ENCODE measurements at places on chromosomes 5 and 9.

DNA sequence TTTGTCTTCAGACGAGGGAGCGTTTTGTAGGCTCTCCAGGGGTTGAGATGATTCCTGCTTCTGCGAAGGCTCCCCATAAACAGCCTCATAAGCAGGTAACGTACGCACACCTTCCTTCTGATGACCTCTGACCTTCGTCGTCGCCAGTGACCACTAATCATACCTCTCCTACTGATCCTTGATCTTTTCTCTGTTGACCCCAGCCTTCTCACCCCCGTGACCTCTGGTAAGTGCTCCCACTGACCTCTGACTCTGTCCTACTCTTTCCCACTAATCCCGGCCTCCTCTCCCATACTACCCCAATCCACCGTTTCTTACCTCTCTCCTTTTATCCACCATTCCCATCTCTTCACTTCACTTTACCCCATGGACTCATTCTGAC is 345 bp downstream of the DNAI1 start:
- no peak for DNase-seq

DNA sequence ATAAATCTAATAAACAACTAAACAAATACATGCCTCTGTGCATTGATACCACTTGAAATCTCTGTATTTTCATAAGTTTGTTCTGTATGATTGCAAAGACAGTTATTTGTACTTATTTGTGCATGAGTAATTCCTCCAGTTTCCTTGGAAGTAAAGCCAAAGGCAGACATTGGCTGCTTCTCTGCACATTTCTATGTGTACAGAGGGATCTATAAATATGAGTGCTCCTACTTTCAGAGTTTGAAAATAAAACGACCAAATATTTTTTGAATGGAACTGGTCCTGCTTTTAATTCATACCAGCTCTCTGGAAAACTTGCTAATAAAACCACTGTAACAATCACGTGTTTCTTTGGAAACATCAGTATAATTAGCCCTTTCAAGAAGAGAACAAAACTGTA is 306.5 kb downstream of the MAN2A1 start:
- DNase-seq, result no peak

DNA sequence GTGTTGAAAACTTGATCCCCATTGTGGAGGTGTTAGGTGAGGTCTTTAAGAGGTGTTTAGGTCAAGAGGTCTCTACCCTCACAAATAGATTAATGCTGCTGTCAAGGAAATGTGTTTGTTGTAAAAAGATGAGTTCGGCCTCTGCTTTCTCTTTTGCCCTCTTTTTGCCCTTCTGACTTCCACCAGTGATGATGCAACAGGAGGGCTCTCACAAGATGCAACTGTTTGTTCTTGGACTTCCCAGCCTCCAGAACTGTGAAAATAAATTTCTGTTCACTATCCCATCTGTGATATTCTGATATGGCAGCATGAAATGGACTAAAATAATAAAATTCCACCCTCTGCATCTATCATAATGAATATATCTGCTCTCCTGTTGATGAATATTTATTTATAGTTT is 650.0 kb upstream of the ZNF608 start:
- DNase-seq, result no peak

DNA sequence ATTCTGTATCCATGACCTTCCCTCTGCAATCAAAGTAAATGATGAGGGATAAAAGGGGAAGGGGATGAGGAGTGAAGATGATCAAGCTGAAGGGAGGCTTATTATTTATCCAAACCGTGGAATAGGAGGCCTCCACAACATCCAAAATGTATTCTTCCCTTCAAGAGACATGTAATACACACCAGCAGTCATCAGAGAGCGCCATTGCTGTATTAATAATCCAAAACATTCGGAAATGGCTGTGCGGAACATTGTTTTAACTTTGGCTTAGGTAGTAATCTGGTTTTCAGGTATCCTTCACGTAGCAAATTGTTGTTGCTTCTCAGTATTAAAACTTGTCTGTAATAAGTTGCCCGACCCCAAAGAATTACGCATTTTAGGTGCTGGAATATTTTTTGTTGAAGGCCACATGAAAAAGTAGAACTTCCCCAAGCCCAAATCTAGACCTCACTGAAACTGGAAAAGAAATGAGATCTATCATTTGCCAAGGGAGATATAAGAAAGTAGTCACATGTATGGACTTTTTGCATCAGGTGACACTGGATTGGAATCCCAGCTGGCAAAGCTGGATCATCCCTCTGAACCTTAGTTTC is 2.6 kb upstream of the BOD1 start:
- no peak for DNase-seq

DNA sequence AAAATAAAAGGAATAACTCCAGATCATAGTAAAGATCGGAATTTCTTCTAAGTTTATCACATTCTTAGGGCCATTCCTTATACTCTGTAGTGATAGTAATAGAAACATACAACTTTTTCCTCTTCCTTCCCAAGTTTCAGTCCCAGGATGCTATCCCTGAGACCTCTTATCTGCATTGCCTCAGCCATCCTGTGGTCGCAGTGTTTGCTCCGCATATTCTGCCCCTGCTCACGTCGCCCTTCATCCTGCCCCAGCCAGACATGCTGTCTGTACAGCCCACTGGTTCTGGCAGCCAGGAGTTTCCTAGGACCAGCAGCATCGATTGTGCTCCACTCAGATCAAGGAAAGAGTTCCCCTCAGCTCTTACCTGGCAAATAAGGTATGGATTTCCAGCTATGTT is 132.7 kb upstream of the ERCC6L2 start:
- no peak for DNase-seq

DNA sequence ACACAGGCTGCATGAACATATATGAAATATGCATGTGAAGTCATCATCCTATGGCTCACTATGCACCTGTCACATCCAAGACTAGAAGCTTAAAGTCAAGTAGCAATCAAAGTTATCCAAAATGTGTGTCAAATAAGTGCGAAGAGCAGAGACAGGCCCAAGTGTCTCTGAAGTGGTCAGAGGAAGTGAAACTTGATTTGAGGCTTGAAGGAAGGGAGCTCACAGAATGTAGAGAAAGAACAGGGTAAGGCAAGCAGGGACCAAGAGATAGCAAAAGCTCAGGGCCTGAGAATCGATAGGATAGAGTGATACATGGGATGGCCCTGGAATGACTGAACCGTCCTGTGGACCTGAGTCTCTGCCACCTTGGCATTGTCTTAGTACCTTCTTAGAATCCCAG is 274.3 kb upstream of the TRPC7 start:
- DNase-seq, result no peak

GRCh38 chr5:50574121-50574520 is 92.3 kb upstream of the PARP8 start:
- no peak for DNase-seq

DNA sequence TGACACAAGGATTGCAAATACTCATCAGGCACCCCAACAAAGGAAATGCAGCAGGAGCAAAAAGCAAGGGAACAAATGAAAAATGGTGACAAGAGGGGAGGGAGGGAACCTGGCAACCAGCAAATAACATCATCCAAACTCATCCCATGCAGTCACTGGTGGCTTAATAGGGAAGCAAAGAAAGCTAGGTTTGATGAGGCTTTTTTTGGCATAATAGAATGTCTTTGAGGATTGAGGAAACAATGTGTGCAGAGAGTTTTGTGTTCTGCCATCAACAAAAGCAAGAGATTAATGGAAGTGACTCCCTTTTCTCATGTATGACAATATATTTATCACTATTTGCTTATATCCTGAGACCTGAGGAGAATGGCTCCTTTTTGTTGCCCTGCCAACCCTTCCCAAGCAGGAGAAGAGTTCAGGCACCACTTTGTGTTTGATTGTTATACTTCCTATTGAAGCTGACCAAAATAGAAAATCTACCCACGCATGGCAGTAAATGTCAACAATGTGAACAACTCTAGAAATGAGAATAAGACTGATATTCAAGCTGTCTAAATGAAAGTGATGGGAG is 375.7 kb downstream of the CAAP1 start:
- DNase-seq, result no peak

DNA sequence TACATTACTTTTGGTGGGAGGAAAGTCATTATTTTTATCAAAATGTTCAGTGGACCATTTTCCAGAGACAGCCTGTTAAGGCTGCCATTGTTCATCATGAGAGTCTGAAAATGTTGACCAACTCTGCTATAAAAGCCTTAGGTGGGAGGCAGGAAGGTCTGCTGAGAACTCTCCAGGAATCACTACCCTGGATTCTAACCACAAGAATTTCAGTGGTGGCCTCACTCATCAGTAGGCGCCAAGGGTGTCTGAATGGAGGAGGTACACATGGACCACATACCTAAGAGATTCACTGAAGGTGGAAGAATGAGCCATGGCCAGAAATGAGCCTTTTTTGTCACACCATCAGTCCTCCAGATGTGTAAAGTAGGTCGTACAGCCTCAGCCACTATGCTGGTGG is 21.0 kb upstream of the TLX3 start:
- no peak for DNase-seq

DNA sequence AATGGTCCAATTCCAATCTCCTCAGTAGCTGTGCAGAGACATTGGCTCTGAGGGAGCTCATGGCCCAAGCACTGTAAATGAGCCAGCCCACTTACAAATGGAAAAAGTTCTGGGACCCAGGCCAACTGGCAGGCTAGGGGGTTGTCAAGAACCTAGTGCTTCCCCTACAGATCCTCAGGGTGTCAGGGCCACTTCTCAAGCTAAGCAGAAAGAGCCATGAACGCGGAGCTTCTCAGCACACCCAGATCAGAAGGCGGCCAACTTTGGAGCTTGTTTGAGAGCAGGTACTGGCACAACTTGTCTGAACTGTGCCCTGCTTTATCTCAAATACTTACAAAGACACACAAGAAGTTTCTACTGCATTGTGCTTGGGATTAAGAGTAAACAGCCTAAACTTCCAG is 17.5 kb downstream of the TLE1 start:
- DNase-seq, result no peak

DNA sequence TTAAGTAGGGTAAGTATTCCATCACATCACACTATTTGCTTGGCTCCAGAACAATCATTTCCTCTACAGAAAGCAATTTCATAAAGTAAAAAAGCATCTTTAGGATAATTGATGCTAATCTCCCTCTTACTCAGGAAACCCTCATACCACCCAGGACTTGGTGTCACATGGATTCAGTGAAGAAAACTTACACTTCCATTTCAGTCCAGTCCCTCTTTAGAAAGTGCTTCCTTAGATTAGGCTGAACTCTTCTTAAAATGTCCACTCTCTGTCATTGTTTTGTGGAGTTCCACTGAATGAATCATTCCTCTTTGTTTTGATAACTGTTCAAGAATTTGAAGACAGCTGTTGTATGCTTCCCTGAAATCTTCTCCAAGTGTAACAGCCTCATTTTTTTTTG is 144.0 kb upstream of the ZNF462 start:
- no peak for DNase-seq

DNA sequence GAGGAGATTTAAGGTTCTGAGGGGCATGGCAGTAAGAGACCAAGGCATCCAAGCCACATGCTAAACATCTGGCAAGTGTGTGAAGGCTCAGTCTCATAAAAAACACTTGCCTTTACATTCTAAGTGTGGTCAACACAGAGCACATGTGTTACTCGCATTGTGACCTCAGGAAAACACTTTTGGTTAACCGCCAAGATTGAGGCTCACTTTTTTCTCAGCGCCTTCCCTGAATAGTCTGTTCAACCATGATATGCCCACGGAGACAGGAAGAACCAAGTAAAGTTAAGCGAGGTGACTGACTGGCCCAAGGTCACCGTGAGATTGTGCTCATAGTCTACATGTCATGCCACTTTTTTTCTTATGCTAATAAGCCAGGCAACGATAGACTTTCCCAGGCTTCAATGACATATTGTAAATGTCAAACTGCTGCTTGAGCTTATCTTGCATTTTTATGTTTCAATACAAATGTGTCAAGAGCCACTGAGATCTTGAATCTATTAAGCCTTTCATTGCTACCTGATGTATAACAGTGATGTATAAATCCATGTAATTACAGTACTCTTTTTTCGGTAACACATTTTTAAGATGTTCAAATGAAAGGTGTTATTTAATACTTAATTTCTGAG is 21.1 kb upstream of the IL9 start:
- no peak for DNase-seq

GRCh38 chr5:21168557-21168956 is 1180.6 kb upstream of the CDH18 start:
- no peak for DNase-seq
